ELF-1 (cell line): ENCODE measurements at places on chromosomes 3 and 15.

DNA sequence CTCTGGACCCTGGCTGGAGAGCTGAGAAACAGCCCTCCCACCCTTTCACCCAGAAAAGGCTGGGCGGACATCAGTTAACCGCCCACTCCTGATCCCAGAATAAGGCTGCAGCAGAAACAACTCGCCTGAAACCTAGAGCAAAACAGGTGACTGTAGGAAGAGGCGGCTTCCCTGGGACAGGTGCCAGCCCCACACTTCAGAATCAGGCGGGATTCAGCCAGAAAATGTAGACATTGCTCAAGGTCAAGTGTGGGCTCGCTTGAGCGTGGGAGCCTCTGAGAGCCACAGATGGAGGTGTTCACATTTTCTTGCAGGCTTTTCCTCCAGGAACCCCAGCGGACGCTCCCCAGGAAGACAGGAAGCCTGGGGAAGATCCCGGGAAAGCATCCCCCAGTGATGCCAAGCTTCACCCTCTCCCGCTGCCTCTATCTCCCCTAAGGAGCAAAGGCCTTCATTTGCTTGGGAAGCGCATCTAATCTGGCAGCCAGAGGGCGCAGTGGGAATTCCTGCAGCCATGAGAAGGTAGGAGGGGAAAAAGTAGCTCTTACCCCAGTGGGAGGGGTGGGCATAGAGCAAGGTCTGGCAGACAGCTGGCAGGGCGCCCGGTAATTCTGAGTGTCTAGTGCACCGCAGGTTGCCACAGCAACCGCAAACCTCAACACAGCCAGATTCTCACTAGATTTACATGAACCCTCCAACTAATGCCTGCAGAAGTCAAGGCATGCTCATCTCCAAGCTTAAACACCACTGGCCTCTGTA, 77.7 kb downstream of the OCA2 start:
- peak; percentile 64 for DNase-seq

GRCh38 chr3:28280781-28281180, 39.4 kb downstream of the CMC1 start:
- DNase-seq = no peak

GRCh38 chr3:174168538-174169254, 690.4 kb upstream of the NAALADL2 start:
- no peak for DNase-seq

GRCh38 chr3:77933926-77934325, 894.0 kb downstream of the ROBO2 start:
- DNase-seq = no peak

DNA sequence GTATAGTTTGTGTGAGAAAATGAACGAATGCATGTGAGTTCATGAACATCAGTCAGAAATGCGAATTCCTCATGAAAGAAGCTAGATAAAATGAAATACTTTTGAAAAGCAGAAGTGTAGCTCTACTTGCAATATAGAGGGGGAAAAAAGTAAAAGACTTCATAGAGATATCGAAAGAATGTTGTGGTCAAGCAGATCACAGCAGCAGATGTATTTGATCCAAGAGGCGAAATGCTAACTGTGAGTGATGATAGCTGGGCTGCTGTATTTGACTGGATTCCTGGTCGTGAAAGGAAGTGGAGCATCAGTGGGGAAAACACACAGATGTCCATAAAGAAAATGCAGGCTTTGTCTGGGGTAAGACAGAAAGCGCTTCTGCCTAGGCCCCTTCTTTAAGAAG, 112.4 kb downstream of the ADAMTSL3 start:
- DNase-seq = no peak

GRCh38 chr3:108477511-108478147, 32.8 kb downstream of the MYH15 start:
- peak; percentile 32 for DNase-seq

DNA sequence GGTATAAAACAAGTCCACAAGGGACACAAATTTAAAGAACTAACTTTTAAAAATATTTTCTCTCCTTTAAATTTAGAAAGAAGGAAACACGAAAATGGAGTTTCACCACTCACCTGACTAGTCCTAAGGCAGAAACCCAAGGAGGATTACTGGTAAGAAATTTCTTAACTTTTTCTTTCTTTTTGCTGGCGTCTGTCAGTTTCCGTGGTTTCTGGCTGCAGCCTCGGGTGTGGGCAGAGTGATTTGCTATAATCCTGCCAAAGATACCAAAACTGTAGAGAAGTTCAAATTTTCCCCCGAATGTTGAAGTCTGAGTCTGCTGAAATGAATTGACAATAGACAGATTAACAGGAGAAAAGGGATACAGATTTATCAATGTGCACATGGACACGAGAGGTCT, 843.6 kb upstream of the ALCAM start:
- DNase-seq = no peak

DNA sequence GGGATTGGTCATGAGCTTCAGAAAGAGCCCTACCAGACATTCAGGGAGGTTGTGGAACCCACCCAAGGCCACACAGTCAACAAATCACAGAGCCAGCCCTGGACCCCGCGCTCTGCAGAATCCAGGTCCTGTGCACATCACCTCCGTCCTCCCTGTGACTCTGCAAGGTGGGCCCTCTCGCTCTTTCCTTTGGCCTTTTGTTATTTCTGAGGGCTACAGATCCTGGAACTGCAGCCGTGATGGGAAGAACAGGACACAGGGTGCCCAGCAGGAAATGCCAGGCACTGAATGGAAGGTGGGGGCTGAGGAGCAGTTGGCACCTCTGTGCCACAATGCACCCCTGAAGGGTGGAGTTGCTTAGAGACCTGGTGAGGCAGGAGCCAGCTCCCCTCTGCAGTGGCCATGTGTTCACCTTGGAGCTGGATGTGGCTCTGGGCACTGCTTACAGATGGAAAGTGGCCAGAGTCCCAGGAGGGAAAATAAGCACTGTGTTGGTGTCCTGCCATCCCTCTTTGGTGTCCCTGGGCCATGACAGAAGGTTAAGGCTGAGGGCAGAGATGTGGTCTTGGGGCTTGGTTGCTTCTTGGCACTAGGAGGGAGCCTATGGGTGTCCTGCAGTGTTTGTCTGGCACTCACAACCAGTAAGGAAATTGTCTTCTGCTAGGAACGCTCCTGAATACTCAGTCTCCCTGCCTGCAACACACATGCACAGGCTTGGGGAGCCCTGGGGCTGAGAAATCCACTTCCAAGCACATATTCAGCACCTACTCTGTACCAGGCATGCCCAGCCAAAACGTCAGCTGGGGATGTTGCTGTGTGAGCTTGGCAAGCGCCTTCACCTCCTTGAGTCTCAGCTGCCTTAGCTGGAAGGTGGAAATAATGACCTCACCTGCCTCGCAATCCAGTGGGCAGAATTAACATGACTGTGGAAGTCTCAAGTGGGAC, 98.0 kb upstream of the SLC6A6 start:
- no peak for DNase-seq

GRCh38 chr15:95019907-95020306, 788.5 kb downstream of the MCTP2 start:
- DNase-seq = no peak

DNA sequence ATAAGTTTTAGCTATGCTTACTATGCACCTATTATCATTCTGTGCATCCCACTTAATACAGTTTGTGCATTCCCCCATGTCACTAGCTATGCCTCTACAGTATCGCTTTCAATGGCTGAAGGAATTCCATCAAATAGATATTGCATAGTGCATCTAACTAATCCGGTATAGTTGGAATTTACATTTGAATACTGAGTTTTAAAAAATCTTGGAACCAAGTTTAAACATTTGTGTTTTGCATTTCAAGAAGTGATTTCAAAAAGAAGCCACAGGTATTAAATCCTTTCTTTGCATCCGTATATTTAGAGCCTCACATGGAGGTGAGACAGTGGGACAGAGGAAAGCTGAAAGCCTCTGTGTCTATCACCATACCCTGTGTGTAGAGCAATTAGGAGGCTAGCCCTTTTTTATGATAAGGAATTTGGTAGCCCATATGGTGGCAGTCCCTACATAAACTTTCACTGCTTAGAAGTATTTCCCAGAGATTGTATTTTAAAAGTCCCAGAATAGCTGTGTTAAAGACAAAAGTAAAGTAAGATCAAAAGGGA, 960.2 kb upstream of the CFAP20DC start:
- no peak for DNase-seq

DNA sequence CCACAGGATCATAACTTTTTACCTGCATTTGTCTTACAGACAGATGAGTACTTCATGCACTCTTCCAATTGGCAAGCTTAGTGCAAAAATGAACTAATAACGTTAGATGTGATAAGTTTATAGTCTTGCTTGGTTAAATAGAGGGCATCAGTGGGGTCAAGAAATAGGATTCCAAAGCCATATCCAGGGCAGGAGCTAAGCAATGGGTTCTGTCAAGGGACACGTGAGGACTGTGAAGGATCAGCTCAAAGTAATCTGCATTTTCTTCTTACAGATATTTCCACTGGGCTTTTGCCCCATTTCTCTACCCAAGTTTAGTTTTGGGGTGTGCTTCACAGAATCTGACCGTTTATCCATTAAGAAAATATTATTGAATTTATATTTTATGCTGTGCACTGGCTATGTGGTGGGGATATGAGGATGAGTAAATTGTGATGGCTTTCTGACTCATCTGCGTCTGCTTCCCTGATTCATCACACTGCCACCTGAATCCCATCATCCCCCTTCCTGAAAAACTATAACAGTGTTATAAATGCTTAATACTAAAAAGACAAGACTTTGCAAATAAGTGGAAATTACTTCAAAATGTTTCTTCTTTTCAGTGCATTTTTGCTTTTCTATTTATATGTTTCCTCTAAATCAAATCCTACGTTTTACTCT, 17.5 kb downstream of the PPP2R3A start:
- DNase-seq = no peak

GRCh38 chr3:12954180-12954579, 112.8 kb upstream of the RPL32 start:
- no peak for DNase-seq

- DNase-seq = no peak
Measured at GRCh38 chr3:45123030-45123429, 23.1 kb downstream of the CDCP1 start.

GRCh38 chr3:181687731-181688130, 24.0 kb upstream of the SOX2 start:
- no peak for DNase-seq

- DNase-seq = no peak
Measured at GRCh38 chr3:134682196-134682880, 31.5 kb upstream of the KY start.

DNA sequence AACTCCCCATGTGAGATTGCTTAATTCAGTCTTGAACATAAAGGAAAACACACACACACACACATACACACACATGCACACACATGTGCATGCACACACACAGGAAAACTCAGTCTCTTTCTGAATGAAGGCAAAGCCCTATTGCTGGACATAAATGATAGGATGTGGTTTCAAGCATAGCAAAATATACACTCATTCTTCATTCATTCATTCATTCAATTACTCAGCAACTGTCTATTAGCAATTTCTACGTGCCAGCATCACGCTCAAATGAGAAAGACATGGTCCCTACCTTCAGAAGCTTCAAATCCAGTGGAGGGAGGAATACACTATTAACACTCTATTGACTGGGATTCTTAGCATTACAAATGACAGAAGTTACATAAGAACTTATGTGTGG, 41.8 kb upstream of the UBE2E2 start:
- DNase-seq = no peak

DNA sequence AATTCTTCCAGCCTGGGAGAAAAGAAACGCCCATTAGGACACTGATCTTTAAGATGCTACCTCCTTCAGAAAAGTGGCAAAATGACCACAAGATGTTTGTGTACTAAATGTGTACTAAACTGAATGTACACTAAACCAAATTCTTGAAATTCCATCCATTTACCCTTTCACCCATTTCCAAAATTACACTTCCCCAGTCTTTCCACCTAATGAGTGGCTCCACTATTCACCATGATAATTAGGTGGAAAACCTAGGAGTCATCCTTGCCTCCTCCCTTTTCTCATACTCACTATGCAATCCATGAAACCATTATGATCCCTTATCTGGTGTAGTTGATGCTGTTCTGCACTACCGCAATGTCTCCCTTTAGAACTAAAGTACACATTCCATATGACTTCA, 452.1 kb upstream of the THBS1 start:
- DNase-seq = no peak

DNA sequence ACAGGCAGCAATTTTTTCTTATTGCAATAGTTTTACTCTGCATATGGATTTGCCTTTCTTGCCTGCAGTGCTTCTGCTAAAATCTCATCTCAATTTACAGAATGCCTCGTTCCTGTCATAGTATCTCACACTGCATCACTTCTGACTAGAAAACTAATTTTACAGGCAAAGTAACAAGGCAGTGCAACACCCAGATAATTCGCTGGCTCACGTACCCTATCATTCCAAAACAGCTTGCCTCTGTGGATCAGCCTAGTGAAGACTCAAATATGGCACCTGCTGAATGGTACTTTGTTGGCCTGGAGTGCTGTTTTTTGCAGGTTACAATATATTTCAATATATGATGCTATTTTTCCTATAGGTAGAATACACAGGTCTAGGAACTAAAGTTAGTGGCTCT, 5.3 kb downstream of the EIF5A2 start:
- DNase-seq = no peak

- DNase-seq = no peak
Measured at GRCh38 chr15:79595306-79595705, 163.2 kb downstream of the MINAR1 start.

DNA sequence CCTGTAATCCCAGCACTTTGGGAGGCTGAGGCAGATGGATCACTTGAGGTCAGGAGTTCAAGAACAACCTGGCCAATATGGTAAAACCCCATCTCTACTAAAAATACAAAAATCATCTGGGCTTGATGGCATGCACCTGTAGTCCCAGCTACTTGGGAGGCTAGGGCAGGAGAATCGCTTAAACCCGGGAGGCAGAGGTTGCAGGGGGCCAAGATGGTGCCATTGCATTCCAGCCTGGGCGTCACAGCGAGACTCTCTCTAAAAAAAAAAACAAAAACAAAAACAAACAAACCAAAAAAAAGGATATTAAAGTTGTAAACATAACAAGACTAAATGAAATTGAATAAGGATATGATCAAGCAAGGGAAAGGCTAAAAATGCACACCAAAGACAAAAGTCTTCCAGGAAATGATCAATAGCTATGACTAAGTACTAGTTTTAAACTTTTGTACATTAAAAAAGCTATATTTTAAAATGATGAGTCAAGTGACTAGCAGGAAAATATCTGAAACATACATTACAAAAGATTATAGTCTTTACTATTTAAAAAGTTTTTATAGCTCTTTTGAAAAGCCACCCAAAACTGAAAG, 28.6 kb downstream of the KLHL6 start:
- no peak for DNase-seq

DNA sequence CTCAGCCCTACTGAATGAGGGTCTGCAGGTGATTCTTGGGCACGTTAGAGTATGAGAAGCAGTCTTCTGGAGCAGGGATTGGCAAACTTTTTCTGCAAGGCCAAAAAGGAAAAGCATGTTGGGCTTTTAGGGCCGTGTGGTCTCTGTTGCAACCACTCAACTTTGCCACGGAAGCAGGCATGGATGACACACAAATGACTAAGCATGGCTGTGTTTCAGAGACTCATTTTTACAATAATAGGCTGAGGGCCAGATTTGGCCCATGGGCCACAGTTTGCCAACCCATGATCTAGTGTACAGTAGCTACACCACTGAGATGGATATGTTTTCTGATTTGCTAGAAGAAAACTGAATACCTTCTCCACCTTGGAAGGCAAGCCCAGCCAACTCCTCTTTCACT, 66.1 kb upstream of the PRICKLE2 start:
- no peak for DNase-seq

GRCh38 chr3:19228167-19228566, 79.9 kb downstream of the KCNH8 start:
- no peak for DNase-seq

- DNase-seq = no peak
Measured at GRCh38 chr3:65338571-65338970, 650.8 kb upstream of the ADAMTS9 start.

GRCh38 chr3:6421666-6422445, 439.1 kb upstream of the GRM7 start:
- no peak for DNase-seq
